ENCODE measurements at places on chromosomes 4 and X.

- DNase-seq = no peak
Observed at GRCh38 chrX:42459735-42460134, 318.2 kb downstream of the PPP1R2C start.

DNA sequence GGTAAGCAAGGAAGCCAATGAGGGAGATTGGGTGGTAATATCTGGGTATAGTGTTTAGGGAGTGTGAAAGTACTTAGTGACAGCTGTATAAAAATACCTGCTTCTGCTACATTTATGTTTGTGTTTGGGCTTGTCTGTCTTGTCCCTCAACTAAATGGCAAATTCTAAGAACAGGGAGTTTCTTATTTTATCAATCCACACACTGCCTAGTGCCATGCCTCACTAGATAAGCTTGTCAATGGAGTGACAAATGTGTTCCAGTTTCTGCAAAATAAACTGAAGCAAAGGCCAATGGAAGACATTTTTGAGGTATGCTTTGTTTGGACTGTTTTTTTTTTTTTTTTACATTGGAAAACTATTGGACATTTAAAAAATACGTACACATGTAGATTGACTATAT, 418.0 kb downstream of the SH2D1A start:
- DNase-seq = no peak

- no peak for DNase-seq
Observed at GRCh38 chrX:27915617-27916016, 65.6 kb downstream of the DCAF8L1 start.

DNA sequence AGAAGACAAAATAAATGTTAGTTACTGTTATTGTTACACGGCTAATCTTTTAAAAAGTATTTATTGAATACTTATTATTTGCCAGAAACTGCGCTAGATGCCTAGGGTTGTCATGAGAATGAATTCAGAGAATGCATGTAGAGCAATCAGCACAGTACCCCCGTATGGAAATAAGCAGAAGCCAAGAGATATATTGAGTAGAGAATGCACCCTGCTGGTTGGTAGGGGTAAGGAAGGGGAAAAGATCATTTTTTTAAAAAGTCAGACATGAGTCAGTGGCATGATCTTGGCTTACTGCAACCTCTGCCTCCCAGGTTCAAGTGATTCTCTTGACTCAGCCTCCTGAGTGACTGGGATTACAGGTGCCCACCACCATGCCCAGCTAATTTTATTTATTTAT, 13.1 kb upstream of the DRP2 start:
- DNase-seq = no peak

DNA sequence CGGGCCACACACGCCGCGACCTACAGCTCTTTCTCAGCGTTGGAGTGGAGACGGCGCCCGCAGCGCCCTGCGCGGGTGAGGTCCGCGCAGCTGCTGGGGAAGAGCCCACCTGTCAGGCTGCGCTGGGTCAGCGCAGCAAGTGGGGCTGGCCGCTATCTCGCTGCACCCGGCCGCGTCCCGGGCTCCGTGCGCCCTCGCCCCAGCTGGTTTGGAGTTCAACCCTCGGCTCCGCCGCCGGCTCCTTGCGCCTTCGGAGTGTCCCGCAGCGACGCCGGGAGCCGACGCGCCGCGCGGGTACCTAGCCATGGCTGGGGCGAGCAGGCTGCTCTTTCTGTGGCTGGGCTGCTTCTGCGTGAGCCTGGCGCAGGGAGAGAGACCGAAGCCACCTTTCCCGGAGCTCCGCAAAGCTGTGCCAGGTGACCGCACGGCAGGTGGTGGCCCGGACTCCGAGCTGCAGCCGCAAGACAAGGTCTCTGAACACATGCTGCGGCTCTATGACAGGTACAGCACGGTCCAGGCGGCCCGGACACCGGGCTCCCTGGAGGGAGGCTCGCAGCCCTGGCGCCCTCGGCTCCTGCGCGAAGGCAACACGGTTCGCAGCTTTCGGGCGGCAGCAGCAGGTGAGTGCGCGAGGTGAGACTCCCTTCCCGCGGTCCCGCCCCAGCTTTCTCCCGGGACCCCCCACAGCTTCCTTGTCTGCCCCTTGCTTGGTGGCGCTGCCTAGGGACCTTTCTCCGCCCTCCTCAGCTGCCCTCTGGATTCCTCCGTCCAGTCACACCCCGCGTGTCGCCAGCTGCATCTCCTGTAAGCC, 678 bp downstream of the BMP3 start:
- DNase-seq = no peak

DNA sequence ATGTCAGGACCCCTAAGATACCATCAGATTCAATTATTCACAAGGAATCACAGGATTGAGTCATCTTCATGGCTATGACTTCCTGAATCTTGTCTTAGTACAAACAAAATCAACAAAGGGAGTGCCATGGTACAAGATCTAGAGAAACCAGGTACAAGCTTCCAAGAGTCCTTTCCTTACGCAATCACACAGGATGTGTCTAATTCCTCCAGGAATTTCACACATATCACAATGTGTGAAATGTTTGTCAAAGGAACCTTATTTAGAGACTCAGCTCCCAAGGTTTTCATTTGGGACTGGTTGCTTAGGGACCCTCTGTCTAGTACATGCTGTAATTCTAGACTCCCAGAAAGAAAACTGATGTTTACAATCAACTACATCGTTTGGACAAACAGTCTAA, 83.0 kb downstream of the MAB21L2 start:
- DNase-seq = no peak

- no peak for DNase-seq
Observed at GRCh38 chr4:89403826-89404225, 96.2 kb upstream of the GPRIN3 start.

- DNase-seq = no peak
Observed at GRCh38 chr4:72295966-72296557, 264.3 kb downstream of the NPFFR2 start.

DNA sequence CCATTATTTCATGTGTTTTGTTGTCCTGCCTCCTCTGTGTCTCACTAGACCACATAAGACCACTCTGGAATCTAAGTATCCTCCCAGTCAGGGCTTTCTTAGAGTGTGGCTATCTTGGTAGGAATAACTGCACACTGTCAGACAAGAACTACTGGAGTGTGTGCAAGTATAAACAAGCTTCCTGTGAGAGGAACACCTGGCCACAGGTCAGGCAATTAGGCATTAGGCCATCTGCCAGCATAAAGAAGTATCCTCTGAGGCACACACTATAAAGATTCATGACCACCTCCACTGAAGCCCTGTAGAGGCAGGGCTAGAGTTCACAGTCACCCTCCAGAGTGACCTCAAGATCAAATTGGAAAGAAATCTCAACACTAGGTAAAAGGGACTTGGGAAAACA, 507.0 kb upstream of the PABPC4L start:
- no peak for DNase-seq

DNA sequence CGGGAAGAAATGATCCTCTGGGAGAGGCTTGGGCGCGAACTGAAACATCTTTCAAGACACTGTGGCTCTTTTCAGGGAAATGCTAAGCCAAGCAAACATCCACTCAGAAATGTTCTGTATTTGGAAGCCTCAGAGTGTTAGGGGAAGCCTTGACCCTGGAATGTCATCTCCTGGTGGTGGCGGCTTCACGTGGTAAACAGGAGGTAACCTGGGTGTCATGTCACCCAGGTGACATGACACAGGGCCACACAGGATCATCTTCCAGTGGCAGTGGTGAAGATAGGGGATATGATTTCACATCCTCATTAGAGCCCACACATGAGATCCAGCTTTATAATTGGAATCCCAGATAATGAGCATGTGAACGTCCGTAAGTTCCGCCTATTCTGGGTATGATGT, 140.0 kb downstream of the TBL1X start:
- DNase-seq = no peak

DNA sequence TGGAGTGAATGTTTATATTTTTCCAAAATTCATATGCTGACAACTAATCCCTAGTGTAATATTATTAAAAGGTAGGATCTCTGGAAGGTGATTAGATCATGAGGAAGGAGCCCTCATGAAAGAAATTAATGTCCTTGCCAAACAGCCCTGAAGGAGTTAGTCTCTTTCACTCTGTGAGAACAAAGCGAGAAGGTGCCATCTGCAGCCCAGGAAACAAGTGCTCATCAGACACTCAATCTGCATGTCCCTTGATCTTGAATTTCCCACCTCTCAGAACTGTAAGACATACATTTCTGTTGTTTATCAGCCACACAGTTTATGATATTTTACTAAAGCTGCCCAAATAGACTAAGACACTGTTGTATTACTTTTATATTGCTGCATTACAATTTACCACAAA, 1283.4 kb downstream of the PCDH7 start:
- no peak for DNase-seq

Measured in activated CD8-positive, alpha-beta memory T cell treated with anti-CD3 and anti-CD28 coated beads for 1 hour (primary cell).